Aorta (tissue), 5 donors: ENCODE measurements at places on chromosomes 11 and 22.

DNA sequence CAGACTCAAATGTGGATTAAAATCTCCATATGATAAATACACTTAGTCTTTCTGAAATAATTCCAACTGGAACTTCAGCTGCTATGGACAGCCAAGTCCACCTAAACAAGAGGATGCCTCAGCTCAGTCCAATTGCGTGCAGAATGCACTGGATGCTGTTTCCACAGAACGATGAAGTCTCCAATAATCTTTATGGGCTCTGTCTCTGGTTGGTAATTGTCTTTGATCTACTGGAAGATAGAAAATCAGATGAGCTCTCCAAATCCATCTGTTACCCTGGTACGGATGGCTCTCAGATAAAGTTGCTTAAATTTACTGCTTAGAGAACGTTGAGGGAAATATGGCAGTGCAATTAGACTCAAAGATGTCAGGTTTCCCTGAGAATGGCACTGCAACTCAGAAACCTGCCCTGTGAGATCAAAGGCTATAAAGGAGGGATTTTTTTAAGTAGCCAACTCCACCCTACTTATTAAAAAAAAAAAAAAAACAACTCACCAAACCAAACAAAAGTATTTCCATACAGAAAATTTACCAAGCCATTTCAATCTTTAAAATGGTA lies 859 bp upstream of the BIRC3 start:
- DNase-seq = no peak

DNA sequence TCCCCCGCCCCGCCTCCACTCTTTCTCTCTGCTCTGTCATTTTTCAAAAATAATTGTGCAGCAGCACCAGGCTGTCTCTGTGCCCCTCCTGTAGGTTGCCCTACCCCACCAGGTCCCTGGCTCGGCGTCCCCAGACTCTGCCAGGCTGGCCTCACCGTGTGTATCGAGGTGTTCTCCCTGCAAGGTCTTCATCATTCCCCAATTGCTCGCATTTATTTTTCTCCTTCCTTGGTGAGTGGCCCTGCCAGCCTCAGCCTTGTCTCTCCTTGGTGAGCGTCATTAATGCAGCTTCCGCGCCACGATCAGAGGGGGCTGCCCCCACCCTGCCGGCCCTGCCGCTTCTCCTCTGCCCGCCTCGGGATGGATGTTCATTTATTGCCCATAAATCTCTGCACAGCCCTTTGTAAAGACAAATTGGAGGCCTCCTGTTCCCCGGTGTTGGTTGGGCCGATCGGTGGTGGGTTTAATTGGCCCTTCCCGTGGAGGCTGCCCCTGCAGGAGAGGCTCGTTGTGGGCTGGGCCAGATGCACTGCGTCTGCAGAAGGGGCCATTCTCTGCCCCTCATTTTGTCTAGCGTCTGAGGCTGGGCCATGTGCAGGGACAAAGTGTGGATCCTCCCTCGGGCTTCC lies 33.2 kb downstream of the RTN4R start:
- DNase-seq = no peak

GRCh38 chr11:92137747-92138146 lies 86.9 kb upstream of the FAT3 start:
- DNase-seq = no peak

DNA sequence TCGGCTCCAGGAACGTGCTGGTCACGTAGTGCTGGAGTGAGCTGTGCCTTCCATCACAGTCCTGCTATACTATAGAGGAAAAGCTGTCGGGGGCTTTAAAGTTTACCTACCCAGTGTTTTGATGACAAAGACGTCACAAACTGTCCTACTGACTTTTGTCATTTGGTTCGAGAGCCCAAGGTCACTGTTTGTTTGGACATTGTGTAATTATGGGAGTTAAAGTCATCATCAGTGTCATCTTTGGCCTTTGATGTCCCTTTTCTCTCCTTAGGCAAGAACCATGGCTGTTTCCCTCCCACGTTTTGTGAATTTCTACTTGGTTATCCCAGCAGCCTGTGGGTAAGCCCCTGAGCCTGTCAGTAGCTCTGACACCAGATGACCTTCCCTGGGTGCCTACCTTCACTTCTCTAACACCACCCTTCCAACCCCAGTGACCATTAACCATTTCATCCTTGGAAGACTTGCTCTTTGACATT lies 59.3 kb downstream of the SLC1A2 start:
- no peak for DNase-seq

DNA sequence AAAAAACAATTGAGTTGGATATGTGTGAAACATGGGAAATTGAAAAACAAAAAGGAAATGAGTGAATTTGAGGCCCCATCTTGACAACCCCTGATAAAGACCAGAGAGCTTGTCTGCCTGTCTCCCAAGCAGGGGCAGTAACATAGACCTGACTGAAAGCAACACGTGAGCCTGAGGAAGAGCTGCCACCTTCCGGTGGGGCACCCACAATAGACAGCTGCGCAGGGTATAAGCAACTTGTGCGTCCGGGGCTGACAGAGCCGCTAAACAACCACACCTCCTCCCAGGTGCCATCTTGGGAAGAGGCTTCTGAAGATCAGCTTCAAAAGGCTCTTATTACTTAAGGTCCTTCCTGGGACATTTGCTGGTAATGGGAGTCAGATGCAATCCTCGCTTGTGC lies 166.8 kb downstream of the NTM start:
- DNase-seq = no peak

- DNase-seq = no peak
Observed at GRCh38 chr11:116261606-116262005, 511.2 kb downstream of the BUD13 start.

- no peak for DNase-seq
Observed at GRCh38 chr11:3231550-3231850, 717 bp downstream of the MRGPRE start.

GRCh38 chr11:134014511-134014910 lies 54.4 kb upstream of the JAM3 start:
- no peak for DNase-seq

GRCh38 chr11:84398017-84398626 lies 1112.0 kb upstream of the CCDC90B start:
- no peak for DNase-seq

GRCh38 chr11:60029015-60029632 lies 11.1 kb upstream of the OOSP2 start:
- no peak for DNase-seq

GRCh38 chr22:35230839-35231584 lies 26.3 kb upstream of the HMGXB4 start:
- no peak for DNase-seq

GRCh38 chr11:6377902-6378639 lies 12.2 kb upstream of the SMPD1 start:
- DNase-seq = no peak

DNA sequence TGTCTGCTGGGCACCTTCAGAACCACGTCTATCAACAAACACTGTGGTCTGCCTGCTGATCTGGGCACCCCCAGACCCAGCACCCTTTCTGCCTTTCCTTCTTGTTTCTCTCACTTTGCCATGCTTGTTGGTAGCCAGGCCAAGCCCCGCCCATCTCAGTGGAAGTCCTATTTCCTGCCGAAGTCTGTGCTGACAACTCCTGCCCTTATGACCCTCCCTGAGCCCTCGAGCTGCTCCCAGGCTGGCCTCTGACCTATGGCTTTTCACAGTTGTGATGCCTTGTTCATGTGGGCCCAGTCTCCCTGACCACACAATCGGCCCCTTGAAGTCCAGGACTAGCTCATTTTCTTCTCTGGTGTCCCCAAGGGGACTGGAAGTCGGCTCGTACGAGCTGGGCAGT lies 132.1 kb downstream of the DSCAML1 start:
- no peak for DNase-seq

- no peak for DNase-seq
Observed at GRCh38 chr11:2585566-2586086, 114.2 kb downstream of the KCNQ1OT1 start.

DNA sequence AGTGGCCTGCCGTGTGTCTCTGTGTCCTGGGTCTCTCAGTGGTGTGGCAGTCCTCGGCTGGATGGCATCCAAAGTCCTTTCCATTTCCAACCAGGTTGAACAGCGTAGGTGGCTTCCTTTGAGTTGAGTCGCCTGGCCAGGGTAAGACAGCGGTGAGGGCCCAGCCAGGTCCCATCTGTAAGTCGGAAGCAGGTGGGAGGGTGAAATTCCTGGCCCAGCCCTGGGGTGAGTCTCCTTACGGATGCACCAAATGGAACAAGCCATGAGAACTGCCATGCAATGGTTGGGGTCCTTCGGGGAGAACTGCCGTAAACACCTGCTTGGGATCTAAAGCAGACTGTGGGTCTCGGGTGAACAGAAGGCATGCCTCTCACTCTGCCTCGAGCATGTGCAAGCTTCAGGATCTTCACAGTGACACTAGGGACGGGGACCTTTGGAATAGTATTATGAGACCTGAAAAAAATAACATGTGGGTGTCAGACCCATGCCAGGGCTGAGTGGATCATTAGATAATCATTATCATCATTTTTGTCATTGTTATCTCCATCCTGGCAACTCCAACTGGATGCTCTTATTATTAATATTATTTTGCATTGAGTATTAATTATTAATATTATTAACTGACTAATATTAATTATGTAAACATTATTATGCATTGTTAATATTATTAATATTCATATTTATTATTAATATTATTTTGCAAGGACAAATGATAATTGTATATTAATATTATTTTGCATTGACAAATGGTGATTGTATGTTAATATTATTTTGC lies 57.7 kb upstream of the LINC01488 start:
- peak; percentile 40 for DNase-seq

DNA sequence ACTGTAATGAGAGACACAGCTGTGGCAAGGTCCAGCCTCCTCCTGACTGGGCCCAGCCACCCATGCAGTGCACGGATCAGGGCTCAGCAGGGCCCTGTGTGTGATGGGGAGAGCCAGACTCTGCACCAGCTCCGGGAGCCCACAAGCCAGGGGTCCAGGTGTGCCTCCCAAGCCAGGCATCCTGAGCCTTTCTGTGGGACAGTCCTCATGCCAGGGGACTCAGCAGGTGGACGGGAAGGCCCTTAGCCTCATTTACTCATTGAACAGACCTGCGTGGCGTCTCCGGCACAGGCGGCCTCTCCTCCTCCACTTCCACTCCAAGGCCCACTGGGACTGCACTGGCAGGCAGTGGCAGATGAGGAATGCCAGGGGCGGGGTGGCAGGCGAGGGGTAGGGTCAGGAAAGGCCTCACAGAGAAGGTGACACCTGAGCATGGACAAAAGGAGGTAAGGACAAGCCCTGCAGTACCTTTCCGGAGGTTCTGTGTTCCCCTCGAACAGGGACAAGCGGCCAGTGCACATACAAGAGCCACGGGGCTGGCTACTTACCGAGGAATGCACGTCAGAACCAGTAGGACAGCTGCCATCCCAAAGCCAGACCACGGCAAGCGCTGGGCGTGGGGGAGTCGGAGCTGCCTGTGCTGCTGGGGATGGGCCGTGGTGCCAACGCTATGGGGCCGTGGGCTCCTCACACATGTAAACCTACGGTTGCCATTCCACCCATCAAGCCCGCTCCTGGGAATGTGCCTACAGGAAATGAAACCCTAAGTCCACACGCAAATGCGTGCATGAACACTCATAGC lies 52.7 kb downstream of the IGF2 start:
- DNase-seq = no peak

- no peak for DNase-seq
Observed at GRCh38 chr22:43239193-43239780, 52.4 kb upstream of the TTLL12 start.

DNA sequence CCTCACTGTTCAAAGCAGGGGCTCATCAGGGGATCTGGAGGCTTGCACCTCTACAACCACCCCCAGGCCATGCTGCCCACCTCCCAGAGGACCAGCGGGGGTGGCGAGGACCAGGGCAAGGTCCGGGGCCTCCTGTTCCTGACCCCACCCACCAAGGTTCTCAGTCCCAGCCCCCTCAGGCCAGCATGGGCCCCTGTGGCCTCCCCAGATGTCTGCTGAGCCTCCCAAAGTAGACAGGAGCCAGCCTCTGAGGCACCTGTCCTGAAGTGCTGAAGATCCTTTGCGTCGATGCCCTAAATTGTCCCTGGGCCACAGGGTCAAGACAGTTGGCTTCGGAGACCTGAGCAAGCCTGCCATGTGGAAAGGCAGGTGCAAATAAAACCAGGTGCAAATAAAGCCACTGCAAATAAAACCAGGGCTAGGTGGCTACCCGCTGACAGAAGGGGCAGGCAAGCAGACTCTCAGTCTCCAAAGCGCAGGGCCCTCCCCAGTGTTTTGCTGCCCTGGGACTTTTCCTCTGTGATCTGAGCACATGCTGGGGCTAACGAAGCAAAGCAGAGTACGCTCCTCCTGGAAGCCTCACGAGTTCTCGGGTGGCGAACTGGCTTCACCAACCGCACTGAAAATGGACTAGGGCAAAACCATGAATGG lies 22.4 kb upstream of the ARFGAP3 start:
- no peak for DNase-seq

- peak; percentile 96 for DNase-seq
Observed at GRCh38 chr11:236774-237767, at the start of gene PSMD13. Gene PSMD13 (plus strand): TSS chr11:236976. CDS start chr11:237050, 74 bp downstream.

GRCh38 chr11:37988031-37988430 lies 1390.0 kb upstream of the RAG2 start:
- no peak for DNase-seq

GRCh38 chr22:40524392-40525249 lies 111.9 kb downstream of the MRTFA start:
- no peak for DNase-seq

- DNase-seq = no peak
Observed at GRCh38 chr11:102497061-102497460, 33.5 kb downstream of the MMP7 start.

DNA sequence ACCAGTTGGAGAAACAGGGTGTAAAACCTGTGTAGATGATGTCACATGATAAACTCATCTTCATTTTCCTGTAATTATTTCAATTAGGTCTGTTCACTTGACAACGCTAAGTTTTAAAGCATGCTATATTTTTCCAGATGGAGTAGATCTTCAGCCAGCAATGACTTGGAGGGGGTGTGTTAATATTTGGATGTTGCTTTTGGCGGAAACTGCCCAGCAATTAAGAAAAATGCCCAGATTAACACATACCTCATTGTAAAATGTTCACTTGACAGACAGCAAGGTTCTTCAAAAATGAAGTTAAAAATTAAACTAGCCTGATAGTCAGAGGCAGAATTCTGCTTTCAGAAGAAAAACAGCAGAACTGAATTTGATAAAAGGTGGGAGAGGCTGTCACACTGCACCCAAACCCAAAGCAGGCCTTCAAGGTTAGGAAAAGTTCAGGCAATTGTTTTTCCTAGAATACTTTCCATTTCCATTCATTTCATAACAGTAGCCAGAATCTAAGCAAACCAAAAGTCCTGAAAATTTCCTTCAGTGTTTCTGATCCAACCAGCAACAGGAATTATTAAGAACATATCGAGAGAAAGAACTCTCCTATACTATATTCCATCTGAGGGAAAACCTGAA lies 33.0 kb downstream of the VSIG10L2 start:
- DNase-seq = no peak

GRCh38 chr22:38941488-38941987 lies 15.9 kb upstream of the APOBEC3A start:
- peak; percentile 69 for DNase-seq

DNA sequence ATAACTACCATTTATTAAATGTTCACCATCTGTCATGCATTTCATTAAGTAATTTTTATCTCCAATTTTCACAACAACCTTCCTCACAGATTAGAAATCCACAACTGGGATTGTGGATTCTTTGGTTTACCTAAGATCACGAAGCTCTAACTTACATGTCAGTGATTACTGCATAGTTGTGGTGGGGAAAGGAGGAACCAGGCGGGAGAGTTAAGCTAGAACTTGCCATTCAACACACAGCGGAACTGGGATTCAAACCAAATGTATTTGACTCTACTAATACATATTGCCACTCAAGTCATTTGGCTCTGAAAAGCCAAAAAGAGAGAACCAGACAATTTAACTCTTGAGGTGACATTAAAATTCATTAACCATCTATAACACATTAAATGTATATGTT lies 10.4 kb upstream of the LAYN start:
- DNase-seq = no peak

GRCh38 chr11:76279646-76280045 lies 73.3 kb upstream of the WNT11 start:
- DNase-seq = no peak

- DNase-seq = peak; percentile 71
Observed at GRCh38 chr11:128497061-128497775, 90.1 kb downstream of the ETS1 start.
